ENCODE measurements at places on chromosomes 5 and 9.

DNA sequence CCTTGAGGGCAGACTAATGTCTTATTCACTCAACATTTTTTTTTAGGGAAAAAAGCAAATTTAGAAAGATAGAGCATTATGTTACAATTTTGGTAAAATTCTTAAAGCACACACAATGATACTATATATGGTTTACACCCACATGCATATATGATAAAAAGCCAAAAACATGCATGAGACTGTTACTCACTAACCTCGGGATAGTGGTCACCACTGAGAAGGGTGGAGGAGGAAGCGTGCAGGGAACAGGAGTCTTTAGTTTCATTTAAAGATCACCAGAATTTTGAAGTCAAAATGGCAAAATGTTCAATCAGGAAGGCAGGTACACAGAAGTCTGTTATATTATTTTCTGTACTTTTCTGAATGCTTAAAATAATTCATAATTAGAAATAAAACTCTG lies 9.2 kb downstream of the ARL15 start:
- DNase-seq = no peak

GRCh38 chr9:132809677-132810271 lies 68.3 kb downstream of the AK8 start:
- no peak for DNase-seq

DNA sequence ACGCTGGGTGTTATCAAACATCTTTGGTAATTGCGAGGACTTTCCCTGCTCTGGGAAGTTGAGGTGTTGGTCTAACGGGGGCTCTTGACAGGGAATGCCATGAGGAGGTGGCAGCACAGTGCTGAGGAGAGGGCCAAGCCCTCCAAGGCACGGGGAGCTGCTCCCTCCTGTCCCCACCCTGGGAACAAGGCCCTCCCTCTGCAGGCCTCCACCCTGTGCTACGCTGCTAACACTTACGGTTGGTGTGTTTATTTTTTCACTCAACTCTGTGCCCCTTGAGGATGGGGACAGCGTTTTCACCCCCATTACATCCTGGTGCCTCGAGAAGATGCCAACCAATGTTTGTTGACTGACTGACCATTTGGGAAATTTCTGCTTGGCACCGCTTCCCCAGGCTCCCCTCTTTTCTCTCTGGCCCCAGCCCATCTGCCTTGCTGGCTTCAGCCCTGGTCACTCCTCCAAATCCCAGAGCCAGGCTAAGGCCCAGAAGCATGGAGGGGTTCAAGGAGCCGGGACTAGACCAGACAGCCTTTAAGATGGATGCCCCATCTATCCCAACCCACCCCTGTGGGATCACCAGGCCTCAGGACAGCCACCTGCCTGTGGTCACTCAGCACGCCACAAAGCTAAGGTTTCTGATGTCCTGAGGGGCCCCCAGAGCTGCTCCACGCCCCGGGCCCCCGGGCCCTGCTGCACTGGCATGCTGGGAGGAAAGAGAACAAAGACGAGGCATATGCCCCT lies 125.7 kb downstream of the BARX1 start:
- DNase-seq = no peak

GRCh38 chr5:156477196-156477595 lies 150.2 kb downstream of the SGCD start:
- no peak for DNase-seq

DNA sequence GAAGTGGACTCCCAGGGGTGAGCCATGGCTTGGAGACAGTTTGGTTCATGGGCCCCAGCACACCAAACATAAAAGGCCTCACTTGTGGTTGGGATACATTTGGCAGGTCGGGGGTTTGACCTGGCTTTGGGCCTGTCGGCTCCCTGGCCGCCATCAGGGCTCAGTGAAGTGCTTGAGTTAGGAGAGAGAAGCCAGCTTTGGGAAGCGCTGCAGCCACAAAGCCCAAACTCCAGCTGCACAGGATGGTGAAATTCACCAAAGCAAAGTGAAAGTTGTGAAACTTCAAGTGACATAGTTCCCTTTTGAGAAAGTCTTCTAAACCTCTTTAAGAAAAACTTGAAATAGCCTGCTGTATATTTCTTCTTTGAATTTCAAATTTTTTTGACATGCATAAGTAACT lies 27.5 kb downstream of the SLC46A2 start:
- no peak for DNase-seq

GRCh38 chr9:7286101-7286500 lies 513.5 kb downstream of the DMAC1 start:
- no peak for DNase-seq

DNA sequence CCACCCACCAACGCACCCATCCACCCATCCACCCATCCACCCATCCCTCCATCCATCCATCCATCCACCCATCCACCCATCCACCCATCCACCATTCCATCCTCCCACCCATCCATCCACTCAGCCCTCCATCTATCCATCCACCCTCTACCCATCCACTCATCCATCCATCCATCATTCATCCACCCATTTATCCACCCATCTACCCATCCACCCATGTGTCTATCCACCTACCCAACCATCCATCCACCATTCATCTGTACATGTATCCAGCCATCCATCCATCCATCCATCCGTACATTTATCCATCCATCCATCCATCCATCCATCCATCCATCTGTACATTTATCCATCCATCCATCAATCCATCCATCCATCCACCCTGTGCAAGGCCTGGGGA lies 11.1 kb upstream of the VAV2 start:
- DNase-seq = no peak

DNA sequence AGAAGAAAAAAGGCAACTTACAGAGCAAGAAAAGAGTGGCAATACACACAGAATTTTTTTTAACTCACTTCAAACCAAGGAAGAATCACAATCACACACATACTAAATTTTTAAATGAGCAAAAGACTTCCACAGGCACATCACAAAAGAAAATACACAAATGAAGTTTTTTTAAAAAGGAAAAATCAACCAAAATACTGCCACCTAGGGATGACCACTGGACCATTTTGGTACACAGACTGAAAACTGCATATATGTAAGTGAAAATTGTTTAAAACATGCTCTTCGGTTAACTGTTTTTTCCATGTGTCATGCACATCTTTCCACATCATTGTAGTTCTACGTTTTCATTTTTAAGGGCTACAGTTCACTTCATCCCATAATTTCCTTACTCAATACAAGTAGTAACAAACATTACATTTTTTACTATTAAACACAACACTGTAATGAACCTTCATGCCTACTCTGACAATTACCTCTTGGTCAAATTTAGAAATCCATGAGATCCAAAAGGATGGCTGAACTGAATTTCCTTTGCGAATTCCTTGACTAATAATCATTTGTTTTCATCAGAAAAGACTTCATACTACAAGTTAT lies 79.0 kb downstream of the FBXW11 start:
- no peak for DNase-seq

GRCh38 chr5:89282554-89283510 lies 399.8 kb upstream of the MEF2C start:
- DNase-seq = no peak

DNA sequence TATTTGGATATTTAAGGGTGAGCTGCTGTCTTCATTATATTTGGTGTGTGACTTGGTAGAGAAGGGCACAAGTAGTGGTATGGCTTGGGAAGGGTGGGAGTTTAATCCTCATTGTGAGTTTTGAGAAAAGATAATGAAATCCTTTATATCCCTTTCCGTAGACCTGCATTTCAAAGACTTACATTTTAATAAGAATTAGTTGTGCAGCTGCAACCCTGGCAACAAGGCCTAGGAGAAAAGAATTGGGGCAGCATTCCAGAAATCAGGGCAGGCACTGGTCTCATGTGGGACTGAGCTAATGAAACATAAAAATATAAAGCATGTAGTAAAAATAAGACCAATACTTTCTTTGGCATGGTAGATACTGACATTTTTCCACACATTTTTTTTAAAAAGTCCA lies 60.5 kb downstream of the CDC42SE2 start:
- no peak for DNase-seq

- no peak for DNase-seq
Measured at GRCh38 chr9:110021891-110022290, 186.1 kb downstream of the C9orf152 start.

GRCh38 chr9:125648294-125648693 lies 58.7 kb downstream of the MAPKAP1 start:
- DNase-seq = no peak

- DNase-seq = no peak
Measured at GRCh38 chr9:76525196-76525595, 66.2 kb downstream of the GCNT1 start.

GRCh38 chr5:39138892-39139291 lies 64.7 kb upstream of the RICTOR start:
- no peak for DNase-seq

DNA sequence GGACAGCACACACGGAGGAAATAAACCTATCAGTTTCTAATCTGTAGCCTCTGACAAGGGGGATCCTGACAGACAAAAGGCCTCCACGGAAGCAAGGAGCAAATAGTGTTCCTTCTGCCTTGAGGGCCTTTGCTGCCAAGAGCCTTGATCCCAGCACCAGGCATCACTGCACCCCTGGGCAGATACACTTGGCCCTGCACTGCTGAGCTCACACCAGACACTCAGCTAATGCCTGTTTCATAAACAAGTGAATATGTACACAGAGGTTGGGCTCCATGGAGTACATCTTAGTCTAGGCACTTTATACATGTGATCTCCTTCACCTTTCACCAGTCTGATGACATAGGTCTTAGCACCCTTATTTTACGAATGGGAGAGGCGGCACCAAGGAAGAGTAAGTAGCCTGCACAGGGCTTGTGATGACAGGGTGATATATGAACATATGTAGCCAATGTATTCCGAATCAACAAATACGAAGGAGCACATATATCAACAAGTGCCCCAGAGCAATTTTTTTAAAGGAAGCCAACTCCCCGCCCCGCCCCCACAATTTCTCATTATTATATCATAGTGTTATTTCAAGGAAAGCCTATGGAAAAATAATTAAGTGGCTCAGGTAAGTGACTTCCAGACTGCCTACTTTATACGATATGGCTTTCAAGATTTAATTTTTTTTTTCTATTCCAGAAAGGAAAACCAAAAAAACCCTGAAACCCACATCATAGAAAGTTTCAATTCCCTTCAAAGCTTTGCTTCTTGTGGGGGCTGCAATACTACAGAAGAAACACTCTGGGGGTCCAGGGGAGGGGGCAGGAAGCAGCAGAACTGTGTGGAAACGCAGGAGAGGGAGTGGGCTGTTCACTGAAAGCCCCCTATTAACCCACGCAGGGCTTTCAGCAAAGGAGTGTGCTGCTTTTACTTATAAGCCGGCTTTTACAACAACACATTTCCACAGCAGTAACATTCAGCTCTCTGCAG lies 32.0 kb downstream of the CDC14B start:
- DNase-seq = no peak

DNA sequence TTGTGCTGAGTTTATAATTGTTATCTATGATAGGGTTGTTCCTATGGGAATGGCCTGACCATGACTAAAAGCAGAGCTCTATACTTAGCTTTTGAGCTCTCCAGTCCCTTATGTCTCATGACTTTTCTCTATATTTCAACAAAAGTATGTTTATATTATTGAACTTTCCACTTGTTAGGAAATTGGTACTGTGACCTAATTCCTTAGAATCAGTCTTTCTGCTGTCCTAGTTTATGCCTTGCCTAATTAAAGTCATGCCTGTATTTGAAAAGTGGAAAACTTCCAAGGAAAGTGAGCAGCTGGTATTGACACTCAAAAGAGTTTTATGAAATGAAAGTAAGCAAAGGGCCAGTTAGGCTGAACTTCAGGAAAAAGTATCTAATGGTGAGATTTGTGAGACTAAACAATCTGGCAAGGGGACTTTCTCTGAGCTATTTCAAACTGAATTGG lies 68.6 kb downstream of the XRCC4 start:
- DNase-seq = no peak

- no peak for DNase-seq
Measured at GRCh38 chr9:101477736-101478135, 42.2 kb upstream of the ALDOB start.

DNA sequence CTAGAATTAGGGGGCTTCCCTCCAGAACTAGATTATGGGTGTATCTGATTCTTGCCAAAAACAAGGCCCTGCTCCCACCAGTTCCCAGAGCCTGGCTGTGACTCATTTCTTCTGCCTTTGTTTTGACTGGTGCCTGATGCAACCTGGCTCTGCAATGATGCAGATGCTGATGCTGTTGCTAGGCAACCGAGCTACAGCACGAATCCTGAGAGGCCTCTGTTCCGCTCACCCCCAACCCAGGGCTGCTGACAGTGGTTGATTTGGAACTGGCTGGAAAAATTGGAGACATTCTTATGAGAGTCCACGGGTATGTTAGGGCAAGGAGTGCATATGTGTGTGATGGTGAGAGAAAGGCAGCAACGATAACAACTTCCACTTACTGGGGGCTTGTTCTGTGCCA lies 100.3 kb downstream of the NSG2 start:
- peak; percentile 89 for DNase-seq

DNA sequence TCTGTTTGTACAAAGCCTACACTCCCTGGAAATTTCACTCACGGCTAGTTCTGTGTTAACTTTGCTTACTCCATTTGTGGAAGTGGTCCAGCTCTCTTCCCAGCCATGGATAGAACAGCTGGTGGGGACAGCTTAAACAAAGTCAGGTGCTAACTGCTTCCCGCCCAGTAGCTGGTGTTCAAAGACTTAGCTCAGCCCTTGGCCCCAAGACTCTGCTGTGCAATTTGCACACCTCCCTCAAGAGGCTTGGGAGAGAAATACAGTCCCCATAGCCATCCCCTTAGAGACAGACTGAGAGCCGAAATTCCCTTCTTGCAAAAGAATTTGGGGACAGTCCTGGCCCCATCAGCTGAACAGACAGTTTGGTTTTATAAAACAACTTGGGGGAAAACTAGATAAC lies 73.8 kb upstream of the RAI14 start:
- no peak for DNase-seq

DNA sequence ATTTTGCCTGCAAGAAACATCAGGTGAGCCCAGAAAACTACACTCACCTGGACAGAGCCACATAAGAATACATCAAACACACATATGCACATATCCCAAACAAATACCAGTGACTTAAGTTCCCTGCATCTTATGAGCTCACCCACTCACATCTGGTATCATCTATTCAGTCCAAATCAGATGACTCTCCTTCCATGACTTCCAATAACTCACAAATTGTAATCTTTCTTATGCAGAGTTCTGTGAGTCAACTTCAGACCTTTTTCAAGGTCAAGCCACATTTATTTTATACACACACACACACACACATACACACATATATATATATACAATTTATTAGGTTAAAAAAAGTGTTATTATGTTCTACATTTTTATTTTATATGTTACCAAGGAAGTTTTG lies 1711.9 kb upstream of the CDH9 start:
- no peak for DNase-seq

DNA sequence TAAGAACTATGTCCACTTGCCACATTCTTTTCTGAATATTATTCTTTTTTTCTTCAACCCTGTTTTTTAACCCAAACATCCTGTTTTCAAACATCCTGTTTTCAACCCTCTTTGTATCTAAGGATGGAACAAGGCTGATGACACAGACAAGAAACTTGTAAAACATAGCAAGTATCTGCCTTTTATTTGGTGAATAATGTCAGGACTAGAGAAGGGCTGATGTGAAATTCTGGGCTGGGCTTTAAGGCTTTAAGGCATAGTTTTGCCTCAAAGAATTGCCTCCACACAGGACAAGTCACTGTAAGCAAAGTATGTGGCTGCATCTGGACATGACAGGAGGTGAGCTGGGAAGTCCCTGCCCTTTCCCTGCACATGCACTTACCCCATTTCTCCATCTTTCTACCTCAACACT lies 42.5 kb upstream of the RIC1 start:
- no peak for DNase-seq

- DNase-seq = no peak
Measured at GRCh38 chr5:169190849-169191248, 110.1 kb downstream of the SLIT3 start.

- DNase-seq = no peak
Measured at GRCh38 chr9:70428781-70429180, 14.3 kb upstream of the KLF9 start.

- DNase-seq = no peak
Measured at GRCh38 chr9:123339666-123340510, 16.1 kb upstream of the CRB2 start.
